ENCODE measurements at places on chromosomes 13 and 19.

- DNase-seq, result no peak
Measured at GRCh38 chr19:41776700-41777099, 19.7 kb upstream of the CEACAM3 start.

GRCh38 chr13:95540888-95541287 is 11.6 kb upstream of the CLDN10 start:
- DNase-seq, result no peak

DNA sequence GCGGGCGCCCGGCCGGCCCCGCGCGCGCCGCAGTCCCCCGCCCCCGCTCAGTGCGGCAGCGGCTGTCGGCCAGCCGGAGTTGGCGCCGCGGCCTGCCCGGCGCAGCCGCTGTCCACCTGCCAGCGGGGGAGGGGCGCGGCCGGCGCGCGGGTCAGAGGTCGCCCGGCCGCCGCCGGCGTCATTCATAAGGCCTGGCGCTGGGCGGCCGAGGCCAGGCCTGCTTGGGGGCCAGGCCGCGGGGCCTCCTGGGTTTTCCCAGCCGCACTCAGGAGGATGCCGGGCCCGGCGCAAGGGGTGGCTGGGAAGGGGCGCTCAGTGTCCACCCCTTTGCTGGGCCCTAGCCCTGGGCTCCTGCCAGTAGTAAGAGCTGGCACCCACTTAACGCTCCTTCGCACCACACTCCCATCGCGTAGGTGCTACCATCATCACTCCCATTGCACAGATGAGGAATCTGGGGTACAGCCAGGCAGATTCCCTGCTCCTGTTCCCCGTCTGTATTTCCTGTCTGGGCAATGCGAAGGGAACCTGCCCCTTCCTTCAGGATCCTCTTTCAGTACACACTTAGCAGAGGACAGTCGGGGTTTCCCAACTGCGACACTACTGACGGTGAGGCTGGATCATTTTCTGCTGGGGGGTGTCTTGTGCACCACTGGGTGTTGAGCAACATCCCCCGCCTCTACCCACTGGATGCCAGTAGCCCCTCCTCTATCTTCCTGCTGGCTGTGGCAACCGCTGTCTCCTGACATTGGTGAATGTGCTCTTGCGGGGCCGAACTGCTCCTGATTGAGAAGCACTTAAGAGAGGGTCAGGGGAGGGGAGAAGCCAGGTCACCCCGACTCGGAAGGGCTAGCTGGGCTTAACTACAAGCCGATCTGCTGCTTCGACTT is 846 bp upstream of the PRKACA start:
- DNase-seq, result peak; percentile 81

DNA sequence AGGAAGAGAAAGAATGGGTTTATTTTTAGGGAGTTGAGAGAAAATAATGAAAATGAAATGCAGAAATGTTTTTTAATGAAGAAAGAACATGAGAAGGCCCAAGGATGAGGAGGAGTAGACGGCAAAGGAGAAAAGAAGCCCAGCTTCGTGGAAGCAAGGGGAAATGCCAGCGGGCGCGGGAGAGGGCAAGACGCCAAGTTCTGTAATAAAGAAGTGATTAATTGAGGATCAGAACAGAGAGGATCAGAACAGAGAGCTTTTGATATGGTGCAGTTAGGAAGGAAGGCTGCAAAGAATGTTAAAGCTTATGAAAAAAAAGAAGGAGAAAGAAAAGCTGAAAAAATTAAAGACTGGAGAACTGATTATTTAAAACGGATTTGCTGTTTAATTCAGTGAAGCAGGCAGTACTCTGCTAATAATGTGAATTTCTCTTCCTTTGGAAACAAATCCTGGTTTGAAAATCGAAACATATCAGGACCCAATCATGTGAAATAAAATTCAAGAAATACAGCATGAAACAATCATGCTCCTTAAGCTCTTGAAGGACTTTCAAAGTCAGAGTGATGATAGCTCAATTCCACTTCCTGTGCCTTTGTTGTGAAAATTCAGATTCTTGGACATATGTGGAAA is 99.3 kb upstream of the SOX1 start:
- no peak for DNase-seq

GRCh38 chr13:72960114-72960513 is 98.7 kb upstream of the KLF5 start:
- DNase-seq, result no peak

Measured in neuronal stem cell (in vitro differentiated cells).